ENCODE measurements at places on chromosomes 5 and 9.

DNA sequence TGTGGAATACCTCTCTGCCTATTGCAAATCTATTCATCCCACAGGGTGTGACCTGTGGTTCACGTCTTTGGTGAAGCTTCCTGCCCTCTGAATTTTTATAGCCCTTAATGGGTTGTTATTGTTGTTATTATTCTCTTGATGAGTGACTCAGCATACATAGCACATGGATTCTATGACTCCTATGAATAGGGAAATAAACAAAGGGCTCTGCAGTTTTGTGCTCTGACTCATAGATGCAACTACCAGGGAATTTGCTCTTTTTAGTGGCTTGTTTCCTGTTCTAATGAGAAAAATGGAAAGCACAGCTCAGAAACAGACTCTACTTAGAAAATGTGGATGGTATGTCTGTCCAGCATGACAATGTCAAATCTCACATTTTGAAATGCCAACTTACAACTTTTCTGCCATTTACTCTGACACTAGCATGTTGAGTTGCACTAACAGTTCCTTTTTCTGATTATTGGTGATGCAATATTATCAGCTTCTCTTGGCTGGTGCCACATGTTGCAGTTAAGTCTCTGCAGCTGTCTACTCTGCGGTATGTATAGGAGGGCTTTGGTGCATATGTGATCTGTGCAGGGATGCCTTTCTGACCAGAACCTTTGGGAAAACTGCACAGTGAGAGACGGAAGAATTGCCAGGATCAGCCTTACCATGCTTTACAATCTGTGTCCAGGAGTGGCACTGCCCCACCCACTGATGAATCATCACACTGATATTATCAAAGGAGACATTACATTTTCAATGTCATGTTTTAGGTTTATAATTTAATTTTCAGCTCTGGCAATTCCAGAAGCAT, 996.4 kb upstream of the WWC1 start:
- DNase-seq: no peak

GRCh38 chr5:151648988-151649387, 37.7 kb downstream of the SPARC start:
- DNase-seq: no peak

- no peak for DNase-seq
Measured at GRCh38 chr9:13410566-13411031, 131.1 kb upstream of the MPDZ start.

DNA sequence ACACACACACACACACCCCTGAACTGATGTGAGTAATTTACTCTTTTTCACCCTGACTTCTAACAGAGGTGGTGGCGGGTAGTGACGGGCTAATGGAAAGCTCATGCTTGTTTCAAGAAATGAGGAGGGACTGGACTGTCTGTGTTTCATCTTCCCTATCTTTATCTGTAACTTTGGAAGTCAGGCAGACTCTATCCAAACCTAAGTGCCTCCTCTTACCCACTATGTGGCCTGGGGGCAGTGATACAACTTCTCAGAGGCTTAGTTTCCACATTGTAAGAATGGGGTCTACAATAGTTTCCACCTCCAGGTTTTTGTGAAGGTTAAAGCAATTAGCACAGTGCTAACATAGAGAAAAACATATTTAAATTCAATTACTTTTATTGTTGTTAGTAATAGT, 5.9 kb upstream of the TRPM3 start:
- DNase-seq: no peak

GRCh38 chr9:109560470-109561132, 62.5 kb upstream of the PTPN3 start:
- no peak for DNase-seq

DNA sequence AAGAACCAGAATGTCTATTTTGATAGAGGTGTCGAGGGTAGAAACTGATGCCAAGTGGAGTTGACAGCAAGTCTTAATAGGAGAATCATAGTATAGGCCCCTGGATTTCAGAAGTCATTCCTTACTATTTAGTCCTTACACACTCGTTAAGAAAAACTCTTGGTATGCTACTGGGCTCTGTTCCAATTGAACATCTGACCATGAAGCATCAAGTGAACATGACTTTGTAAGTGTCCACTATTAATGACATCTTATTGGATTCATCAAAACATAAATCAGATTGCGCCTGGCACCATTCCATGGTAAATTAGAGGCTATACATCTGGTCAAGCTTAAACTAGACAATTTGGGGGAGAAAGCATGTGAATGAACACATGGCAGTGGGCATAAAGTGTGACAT, 1056.5 kb upstream of the EDIL3 start:
- DNase-seq: no peak

DNA sequence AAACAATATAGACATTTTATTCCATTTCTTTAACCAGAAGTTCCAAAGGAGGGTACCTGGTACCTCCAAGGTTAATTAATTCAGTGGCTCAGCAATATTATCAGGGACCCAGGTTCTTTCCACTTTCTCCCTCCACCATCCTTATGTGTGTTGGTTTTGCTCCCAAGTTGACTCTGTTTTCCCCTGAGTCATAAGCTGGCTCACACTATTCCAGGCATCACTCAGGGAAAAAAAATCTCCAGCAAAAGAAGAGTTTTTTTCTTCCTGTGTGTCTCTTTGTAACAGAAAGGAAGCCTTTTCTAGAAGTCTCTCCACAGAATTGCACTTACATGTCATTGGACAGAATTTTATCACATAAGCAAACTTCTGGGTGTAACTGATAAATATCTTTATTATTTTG, 31.2 kb upstream of the GALNT10 start:
- no peak for DNase-seq

DNA sequence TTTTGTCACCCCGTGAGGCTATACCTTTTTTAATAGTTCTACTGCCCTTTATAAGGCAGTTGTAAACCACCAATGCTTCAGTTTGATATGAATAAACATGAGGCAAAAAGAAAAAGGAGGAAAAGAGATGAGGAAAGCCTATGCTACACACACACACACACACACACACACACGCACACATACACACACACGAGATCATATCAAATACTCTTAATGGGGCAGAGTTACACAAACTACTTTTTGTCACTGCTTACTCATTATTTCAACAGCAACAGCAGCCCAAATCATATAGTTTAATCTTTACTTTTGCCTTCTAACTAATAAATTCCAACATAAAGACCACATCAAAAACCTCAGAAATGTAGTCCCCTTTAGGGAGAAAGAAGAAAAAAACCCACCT, 116.8 kb upstream of the PAM start:
- DNase-seq: no peak

DNA sequence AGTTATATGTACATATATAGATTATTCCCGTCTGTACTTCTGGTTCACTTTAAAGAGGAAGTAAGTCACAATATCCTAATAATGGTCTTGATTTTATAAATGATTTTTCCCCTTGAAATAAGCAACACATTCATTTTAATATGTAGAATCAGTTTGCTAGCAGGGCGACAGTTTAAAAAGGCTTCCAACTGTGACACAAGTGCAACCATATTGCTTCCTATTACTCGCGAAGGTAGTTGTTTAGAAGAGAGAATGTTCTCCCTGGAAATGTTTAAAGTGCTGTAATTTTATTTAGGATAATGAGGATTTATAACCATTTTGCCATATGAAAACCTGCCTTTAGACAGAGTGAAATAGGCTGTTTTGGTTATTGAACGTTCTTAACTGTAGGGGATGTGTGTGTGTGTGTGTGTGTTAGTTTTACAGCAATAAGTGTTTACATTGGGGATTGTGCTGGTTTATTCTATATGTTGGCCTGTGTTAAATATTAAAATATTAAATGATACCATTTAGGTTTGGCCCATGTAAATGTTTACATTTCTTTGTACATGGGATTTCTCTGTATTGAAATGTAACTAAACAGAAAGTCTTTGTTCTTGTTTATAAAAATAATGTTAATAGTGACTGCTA, 138.3 kb downstream of the PBX3 start:
- no peak for DNase-seq

GRCh38 chr5:98872674-98873073, 56.1 kb downstream of the CHD1 start:
- no peak for DNase-seq

- DNase-seq: no peak
Measured at GRCh38 chr5:90326995-90327394, 82.6 kb downstream of the CETN3 start.

DNA sequence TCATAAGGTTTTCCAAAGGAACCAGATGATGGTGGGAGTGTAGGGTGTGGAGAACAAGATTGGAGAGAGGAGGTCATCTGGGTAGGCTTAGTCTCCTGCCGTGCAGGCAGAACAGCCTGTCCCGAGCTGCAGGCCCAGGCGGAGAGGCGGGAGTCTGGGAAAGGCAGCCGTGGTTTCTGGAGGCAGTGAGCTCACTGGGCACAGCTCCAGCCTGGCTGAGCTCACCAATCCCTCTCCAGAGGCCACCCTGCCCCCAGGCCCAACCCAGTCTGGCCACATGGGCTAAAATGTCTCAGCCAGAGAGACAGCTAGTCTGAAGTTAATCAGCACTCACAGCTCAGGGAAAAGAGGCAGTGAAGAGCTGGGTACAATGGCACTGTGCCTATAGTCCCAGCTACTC, 12.3 kb downstream of the P4HA2 start:
- no peak for DNase-seq

- DNase-seq: no peak
Measured at GRCh38 chr5:64811050-64811640, 42.4 kb downstream of the CWC27 start.

GRCh38 chr9:113951032-113951372, 74.9 kb downstream of the ZNF618 start:
- DNase-seq: no peak

DNA sequence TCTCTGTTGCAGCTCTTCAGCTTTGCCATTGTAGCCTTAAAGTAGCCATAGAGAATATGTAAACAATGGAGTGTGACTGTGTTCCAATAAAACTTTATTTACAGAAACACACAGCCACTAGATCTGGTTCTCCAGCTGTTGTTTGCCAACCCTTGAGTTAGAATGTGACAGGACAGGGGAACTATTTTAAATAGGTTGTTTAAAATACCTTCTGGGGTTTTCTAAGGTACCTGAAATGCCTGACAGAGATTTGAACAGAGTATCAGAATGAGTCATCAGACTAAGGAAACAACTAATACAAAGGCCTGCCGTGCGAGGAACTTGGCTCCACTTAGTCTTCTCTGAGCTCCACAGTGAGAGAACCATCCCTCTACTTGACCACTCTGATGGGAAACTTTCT, 85.4 kb downstream of the HSD17B4 start:
- peak; percentile 17 for DNase-seq

GRCh38 chr9:38417003-38417945, 7.0 kb downstream of the IGFBPL1 start:
- DNase-seq: peak; percentile 70

DNA sequence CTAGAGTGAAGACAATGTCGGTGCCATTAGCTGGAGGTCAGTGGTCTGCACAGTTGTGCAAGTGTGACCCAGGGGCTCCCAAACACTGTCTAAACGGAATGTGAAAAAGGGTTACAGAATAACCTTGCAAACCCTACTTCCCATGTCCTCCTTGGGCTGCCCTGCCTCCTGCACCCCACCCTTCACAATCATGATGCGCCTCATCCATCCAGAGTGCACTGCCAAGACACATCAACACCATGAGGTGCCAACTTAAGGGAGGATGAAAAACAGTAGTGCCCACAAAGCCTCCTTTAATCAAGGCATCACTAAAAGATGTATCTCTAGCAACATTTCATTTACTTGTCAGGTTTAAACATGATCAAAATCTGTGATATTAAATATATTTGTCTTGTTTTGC, 87.1 kb downstream of the SETX start:
- DNase-seq: no peak

DNA sequence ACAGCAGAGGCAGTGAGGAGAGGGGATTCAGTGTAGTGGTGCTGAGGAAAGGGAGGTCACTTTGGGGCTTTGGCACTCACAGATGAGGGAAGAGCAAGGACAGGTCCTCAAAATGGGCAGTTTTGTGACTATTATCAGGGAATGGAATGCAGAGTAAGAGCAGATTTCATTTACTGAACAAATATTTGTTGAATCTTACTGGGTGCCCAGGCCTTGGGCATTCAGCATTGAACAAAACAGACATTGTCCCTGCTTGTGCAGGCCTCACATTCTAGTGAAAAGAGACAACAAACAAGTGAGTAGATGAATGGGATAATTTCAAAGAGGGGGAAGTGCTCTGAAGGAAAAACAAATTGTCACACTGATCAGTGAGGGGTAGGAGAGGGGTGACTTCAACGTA, 404.1 kb downstream of the DMRT2 start:
- DNase-seq: no peak

DNA sequence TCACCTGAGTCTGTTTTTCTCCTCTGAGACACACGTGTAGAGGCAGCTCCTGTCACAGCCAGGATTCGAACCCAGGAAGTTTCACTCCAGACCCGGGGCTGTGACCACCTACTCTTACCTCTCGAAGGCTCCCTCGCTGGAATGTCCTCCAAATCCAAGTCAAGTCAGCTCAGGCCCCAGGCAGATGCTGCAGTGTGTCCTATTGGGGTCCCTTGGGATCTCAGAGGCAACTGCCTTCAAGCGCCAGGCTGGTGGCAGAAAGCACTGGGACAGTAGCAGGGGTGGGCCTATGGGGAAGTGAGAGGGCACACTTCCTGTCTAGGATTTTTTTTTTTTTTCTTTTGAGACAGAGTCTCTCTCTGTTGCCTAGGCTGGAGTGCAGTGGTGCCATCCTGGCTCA, 762 bp upstream of the ST6GALNAC4 start:
- no peak for DNase-seq

DNA sequence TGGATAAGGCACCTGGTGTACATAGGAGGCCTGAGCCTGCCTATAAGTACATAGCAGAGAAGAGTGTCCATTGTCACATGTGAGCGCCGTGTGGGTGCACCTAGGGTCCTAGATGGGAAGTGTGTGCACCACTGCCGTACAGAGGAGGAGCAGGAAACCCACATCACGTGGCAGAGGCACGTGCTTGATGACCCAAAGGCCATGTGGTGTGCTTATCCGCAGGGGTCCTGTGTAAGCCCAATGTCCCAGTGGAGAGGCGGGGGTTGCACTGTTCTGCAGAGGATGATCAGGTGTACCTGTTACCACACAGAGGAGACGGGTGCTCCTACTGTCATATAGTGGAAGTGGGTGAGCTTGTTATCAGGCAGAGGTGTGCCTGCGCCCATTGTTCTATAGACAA, 354.1 kb upstream of the IRX2 start:
- no peak for DNase-seq

GRCh38 chr9:105338308-105338707, 93.9 kb downstream of the SLC44A1 start:
- DNase-seq: no peak

DNA sequence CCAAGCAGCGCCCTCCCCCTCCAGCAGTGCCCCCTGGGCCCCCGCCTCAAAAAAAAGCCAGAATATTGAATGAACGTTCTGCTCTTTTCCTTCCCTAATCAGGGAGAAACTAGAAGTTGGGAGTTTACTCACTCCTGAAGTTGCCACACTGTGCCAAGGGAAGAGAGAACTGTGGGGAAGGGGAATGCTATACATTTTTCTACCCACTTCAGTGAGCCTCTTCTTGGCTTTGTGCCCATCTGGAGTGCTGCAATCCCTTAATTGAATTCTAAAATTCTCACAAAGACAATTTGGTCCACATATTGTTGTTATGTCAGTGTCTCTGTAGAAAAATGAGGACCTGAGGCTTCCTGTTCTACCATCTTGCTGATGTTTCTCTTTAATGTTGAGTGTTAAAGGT, 443.7 kb downstream of the DIRAS2 start:
- no peak for DNase-seq

- DNase-seq: no peak
Measured at GRCh38 chr9:113631871-113632665, 168.5 kb downstream of the RGS3 start.

- no peak for DNase-seq
Measured at GRCh38 chr5:172699999-172700364, 58.9 kb downstream of the NEURL1B start.

- DNase-seq: no peak
Measured at GRCh38 chr5:94761786-94762185, 143.3 kb downstream of the SLF1 start.

GRCh38 chr9:6838158-6838557, 80.4 kb downstream of the KDM4C start:
- no peak for DNase-seq
